ENCODE measurements at places on chromosomes 5 and 9.

GRCh38 chr5:26563979-26564378 is 474.4 kb downstream of the CDH9 start:
- no peaks in the 10 kb centered on the region for H3K36me3 ChIP-seq
- no peak for DNase-seq
- no peak overlapping the region for H3K4me3 ChIP-seq
- no peaks in the 10 kb centered on the region for H3K27me3 ChIP-seq
- H3K4me1 ChIP-seq, result no peaks in the 10 kb centered on the region

DNA sequence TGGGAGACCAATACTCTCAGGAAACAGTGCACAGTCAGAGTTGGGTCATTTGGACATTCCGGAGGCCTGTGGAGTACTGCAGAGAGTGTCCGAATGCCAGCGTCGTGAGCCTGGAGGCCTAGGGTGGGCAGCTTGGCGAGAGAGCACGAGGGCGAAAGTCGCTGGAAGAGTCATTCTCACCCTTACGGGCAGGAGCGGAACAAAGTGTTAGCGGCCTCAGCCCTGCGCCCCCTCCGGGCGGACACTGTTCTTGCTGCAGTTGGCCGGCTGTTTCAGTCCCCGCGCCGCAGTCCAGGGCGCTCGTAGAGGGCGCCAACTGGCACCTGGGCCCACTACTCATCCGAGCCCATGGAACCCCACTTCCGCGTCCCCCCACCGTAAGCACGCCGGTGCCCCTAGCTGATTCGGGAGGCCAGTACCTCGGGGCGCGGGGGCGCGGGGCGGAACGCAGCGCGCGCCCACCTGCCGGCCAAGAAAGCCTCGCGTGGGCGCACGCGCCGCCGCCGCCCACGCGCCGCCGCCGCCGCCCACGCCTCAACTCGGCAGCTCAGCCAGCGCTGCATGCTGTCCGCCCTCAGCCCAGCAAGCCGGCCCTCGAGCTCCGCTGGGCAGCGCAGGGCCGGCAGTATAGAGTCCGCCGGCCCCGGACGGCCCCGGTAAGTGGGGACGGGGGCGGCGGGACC is 99.7 kb upstream of the CCL21 start:
- H3K36me3 ChIP-seq, result no peaks in the 10 kb centered on the region
- H3K27me3 ChIP-seq, result peaks cover 64% of the 10 kb centered on the region
- no peak overlapping the region for H3K27ac ChIP-seq
- no peaks in the 10 kb centered on the region for H3K4me1 ChIP-seq
- peak overlapping the region; percentile 50 for H3K4me3 ChIP-seq

DNA sequence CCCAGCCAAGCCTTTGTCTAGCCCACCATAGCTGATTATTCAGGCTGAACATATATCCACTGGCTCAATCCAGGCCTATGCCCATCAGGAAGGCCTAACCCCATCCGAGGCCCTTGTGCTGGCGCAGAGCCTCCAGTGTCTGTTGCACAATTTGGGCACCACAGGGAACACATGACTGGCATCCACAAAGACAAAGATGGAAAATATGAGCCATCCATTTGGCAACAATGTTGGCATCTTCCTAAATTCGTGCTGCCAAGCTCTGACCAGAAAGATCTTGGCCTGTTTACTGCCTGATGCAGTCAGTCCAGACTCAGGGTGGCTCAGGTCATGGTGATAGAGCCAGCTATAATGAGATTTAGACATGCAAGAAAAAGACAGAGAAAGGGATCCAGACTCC is 233.8 kb downstream of the PIK3R1 start:
- no peaks in the 10 kb centered on the region for H3K4me1 ChIP-seq
- H3K36me3 ChIP-seq, result no peaks in the 10 kb centered on the region
- H3K27me3 ChIP-seq, result no peaks in the 10 kb centered on the region
- H3K4me3 ChIP-seq, result no peak overlapping the region
- H3K27ac ChIP-seq, result no peak overlapping the region

DNA sequence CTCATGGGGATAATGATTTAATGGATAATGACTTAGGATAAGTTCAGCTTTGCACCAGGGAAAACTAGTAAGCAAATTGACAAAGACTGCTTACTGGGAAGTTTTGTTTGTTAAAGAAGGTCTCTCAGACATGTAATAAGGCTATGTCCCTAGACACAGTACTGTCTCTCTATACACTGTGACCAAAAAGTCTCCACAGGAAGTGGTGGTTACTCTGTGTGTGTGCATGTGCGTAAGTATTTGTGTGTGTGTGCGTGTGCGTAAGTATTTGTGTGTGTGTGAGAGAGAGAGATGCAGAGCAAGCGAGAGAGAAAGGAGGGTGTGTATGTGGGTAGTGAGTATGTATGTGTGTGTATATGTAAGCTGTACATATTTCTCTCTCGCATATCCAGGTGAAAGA is 229.6 kb downstream of the GLIS3 start:
- no peak overlapping the region for H3K27ac ChIP-seq
- H3K4me1 ChIP-seq, result peaks cover 8% of the 10 kb centered on the region
- no peaks in the 10 kb centered on the region for H3K36me3 ChIP-seq
- H3K27me3 ChIP-seq, result no peaks in the 10 kb centered on the region
- no peak for DNase-seq

- no peak overlapping the region for H3K4me3 ChIP-seq
- H3K27me3 ChIP-seq, result no peaks in the 10 kb centered on the region
- peaks cover 14% of the 10 kb centered on the region for H3K4me1 ChIP-seq
- no peaks in the 10 kb centered on the region for H3K36me3 ChIP-seq
- no peak overlapping the region for H3K27ac ChIP-seq
These were observed 80.7 kb downstream of the PPARGC1B start for GRCh38 chr5:149810856-149811255.

DNA sequence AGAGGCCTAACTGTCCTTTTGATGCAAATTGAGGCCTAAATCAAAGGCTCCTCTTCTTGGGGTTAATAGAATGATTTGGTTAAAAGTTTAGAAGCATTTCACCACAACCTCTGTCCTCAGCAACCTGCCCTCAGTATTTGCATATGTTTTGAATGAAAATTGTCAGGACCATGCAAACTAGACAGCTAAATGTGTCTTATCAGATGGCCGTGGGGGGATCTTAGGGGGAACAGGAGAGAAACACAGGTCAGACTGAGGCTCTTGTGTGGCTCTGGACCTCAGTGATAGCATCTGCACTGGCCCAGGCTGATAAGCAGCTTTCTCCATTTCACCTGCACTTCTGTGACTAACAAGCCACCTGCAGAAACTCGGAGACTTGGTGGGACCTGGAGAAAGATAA is 49.0 kb downstream of the FOXI1 start:
- no peak for DNase-seq
- H3K4me3 ChIP-seq, result no peak overlapping the region
- no peaks in the 10 kb centered on the region for H3K27me3 ChIP-seq
- H3K27ac ChIP-seq, result no peak overlapping the region
- H3K36me3 ChIP-seq, result no peaks in the 10 kb centered on the region
- H3K4me1 ChIP-seq, result peaks cover 8% of the 10 kb centered on the region

DNA sequence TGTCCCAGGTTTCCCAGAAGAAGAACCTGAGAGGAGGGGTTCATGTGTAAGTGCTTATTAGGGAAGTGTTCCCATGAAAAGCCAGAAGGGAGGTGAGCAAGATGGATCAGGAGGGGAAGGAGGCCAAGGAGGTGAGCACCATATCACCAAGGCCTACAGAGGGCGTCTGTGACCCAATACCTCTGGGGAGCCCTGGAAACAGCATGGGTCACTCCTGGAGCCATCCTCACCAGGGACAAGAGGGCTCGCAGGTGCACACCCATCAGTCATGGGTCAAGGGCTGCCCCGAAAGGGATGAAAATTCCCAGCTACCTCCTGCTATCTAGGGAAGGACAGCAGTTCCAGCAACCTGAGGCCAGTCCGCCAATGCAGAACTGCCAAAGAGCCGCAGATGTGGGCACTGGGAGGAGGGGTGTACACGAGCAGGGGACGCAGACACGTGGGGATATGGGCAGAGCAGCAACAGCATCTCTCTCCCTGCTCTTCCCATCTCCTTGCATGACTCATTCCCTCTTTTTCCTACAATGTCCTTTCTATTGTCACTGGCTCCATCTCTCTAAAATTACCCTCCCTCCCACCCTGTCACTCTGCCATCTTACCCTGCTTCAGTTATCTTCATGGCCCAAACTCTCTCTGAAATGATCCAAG is 167.6 kb upstream of the FSTL4 start:
- no peak overlapping the region for H3K4me3 ChIP-seq
- peak; percentile 49 for DNase-seq
- no peaks in the 10 kb centered on the region for H3K36me3 ChIP-seq
- no peak overlapping the region for H3K27ac ChIP-seq
- no peaks in the 10 kb centered on the region for H3K4me1 ChIP-seq
- H3K27me3 ChIP-seq, result no peaks in the 10 kb centered on the region

GRCh38 chr9:22037954-22038690 is 29.0 kb upstream of the CDKN2B start:
- DNase-seq, result peak; percentile 18
- no peaks in the 10 kb centered on the region for H3K27me3 ChIP-seq
- no peak overlapping the region for H3K4me3 ChIP-seq
- no peaks in the 10 kb centered on the region for H3K36me3 ChIP-seq
- H3K4me1 ChIP-seq, result peaks cover 4% of the 10 kb centered on the region

DNA sequence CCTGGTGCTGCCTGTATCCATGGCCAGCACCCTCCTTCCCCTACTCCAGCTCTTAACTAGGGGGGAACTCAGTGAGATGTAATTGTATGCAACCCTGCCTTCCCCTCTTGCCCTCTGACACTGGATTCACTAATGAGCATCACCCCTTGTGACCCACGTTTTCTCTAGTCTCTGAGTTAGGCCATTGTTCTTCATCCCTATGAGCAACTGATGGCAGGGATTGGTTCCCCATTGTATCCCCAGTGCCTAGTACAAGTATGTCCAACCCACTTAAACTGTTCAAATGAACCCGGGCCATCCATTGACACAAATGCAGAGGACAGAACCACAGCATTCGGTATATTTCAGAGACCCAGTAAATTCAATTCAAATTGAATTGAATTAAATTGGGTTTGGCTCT is 77.6 kb upstream of the ASTN2 start:
- no peaks in the 10 kb centered on the region for H3K36me3 ChIP-seq
- H3K4me1 ChIP-seq, result peaks cover 4% of the 10 kb centered on the region
- DNase-seq, result no peak
- H3K27ac ChIP-seq, result no peak overlapping the region

- peaks cover 5% of the 10 kb centered on the region for H3K4me1 ChIP-seq
- H3K4me3 ChIP-seq, result no peak overlapping the region
- no peak for DNase-seq
These were observed 4.2 kb upstream of the SNAPC4 start for GRCh38 chr9:136403915-136404800.

- DNase-seq, result no peak
- H3K27me3 ChIP-seq, result no peaks in the 10 kb centered on the region
- no peak overlapping the region for H3K4me3 ChIP-seq
- H3K4me1 ChIP-seq, result no peaks in the 10 kb centered on the region
These were observed 155.3 kb upstream of the KLF4 start for GRCh38 chr9:107644733-107645463.

DNA sequence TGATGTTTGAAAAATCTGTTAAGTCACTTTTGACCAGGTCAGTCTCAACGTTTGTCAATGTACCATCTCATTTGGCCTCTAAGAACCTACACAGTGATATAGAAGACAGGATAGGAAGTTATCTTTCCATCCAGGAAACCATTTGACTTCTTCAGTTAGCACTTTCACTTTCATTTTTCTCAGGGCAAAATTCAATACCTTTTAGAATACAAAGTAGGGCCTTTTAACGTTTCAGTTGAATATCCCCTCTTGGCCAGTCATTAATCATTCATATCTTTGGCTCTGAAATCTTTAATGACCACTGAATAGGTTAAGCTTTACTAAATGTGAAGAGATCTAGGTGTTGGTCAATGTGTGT is 101.1 kb upstream of the GNAQ start:
- DNase-seq, result no peak
- no peaks in the 10 kb centered on the region for H3K4me1 ChIP-seq
- no peak overlapping the region for H3K4me3 ChIP-seq
- H3K27me3 ChIP-seq, result no peaks in the 10 kb centered on the region
- no peak overlapping the region for H3K27ac ChIP-seq

DNA sequence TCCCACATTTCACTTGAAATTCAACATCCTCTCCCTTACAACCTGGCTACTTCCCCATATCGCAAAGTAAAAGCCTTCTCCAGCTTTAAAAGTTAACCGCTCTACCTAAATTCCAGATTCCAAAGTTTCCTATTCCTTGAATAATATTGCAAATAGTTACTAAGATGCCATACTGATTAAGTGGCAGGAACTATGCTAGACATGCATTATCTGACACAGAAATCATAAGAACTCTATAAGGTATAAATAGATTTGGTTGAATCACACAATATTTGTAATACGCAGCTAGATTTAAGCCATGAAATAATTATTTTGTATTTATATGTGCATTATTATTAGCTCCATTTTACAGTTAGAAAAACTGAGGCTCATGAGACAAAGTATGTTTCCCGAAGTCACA is 92.8 kb downstream of the NFIB start:
- H3K27ac ChIP-seq, result no peak overlapping the region
- H3K4me1 ChIP-seq, result 0 out of 2 replicates have a peak, but pooled peaks cover 8% of the 10 kb centered on the region
- no peaks in the 10 kb centered on the region for H3K36me3 ChIP-seq

DNA sequence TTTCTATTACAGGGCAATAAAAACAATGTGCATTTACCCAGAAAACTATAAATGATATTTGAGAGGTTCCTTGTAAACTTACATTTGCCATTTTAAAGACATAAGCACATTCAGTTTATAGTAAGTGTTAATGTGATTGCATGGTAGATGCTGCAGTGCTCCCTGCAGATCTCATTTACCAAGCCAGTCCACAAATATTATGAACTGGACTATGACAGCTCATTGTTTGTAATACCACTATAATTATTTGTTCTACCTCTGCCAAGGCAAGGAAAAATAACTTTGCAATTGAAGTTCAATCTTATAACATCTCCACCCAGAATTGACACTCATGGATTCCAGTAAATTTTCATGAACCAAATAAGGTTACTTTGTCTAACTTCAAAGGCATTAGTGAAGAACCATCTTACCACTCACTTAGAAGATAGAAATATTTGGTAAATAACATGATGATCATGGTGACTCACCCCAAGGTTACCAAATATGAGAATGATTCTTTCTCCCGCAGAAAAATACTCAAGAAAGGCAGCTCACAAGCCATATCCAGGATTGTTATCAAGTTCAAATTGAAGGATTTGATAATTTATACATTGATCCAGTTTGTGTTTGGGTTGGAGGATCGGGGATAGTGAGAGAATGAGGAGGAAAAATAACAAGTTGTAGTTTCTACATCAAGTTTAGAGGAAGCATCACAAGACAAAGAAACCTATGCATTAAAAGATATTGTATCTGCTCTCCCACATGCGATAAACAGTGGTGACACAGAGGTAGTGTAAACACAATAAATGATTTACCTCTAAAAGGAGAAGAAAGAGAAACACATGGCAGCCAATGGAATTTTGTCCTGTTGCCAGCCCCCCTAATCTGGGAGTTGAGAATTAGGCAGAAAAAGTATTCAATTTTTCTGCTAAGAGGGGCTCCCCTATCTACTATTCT is 29.5 kb downstream of the CDH9 start:
- H3K4me1 ChIP-seq, result no peaks in the 10 kb centered on the region
- H3K27ac ChIP-seq, result no peak overlapping the region
- no peak for DNase-seq
- no peaks in the 10 kb centered on the region for H3K36me3 ChIP-seq

- no peak for DNase-seq
- no peaks in the 10 kb centered on the region for H3K36me3 ChIP-seq
- H3K27ac ChIP-seq, result no peak overlapping the region
- H3K4me3 ChIP-seq, result no peak overlapping the region
- no peaks in the 10 kb centered on the region for H3K4me1 ChIP-seq
These were observed 19.9 kb upstream of the LPAR1 start for GRCh38 chr9:111058166-111058565.

Measured in GM23338 (cell line).